ENCODE measurements at places on chromosomes 12 and 14.

DNA sequence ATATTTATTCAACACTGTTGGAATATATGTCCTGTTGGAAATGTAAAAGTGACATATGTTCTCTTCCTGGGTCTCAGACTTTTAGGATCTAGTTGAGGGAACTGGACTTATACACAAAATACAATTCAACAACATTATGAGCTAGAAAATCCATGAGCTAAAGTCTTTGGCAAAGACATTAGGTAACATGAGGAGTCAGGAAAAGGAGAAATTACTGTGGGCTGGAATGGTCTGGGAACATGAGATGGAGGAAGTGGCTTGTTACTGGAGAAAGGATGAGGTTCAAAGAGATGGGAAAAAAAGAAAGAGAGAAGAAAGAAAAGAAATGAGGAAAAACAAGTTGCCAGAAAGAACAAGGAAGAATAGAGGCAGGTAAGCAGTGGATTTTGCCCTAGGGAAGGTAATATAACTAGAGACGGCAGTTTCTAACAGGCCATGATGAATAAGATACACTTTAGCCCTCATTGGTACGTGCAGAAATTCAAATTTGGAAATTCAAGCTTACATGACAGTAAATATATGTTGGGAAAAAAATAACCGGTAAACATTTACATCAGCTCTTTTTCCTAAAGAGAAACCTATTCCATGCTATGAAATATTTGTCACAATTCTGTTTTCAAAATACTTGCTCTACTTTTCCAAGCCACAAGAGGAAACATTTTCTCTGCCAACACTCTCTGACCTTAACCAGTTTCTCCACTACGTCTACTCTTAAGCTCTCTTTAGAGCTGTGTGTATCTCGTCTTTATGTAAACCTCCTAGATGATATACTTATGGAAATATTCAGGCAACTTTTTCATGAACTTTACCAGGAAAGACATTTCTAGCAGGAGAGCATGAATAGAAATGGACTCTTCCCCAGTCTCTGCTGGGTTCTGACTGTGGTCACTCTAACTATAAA is 268.8 kb upstream of the BTG1 start:
- DNase-seq: no peak

DNA sequence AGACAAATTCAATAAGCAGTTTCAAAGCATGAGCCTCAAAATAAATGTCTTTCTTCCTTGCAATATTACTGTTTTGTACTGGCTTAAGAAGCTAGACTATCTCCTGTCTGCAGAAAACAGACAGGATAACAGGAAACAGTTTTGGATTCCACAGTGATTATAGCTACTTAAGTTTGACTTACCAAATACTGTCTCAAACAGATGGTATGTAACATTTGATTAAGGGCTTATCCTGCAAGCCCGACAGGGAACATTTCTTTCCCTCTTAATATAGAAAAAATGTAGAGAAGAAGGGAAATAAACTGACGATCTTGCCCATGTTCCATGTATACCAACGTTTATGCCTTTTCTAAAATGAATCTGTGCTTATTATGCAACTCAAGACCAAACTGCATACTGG is 179.9 kb upstream of the EEA1 start:
- DNase-seq: no peak

GRCh38 chr12:119412811-119413794 is 78.6 kb downstream of the CCDC60 start:
- no peak for DNase-seq

- no peak for DNase-seq
These were observed 42.2 kb downstream of the ZCRB1 start for GRCh38 chr12:42283739-42284138.

DNA sequence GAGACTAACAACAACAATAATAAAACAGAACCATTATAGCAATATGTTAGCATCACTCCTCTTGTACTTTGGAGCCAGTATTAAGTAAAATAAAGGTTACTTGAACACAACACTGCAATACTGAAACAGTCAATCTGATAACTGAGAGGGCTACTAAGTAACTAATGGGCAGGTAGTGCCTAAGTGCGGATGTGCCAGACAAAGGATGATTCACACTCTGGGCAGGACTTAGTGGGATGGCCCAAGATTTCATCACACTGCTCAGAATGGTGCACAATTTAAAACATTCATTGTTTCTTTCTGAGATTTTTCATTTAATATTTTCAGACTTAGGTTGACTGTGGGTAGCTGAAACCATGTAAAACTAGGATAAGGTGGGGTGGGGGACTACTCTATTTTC is 131.9 kb upstream of the CAND1 start:
- DNase-seq: no peak

- DNase-seq: no peak
These were observed 46.3 kb downstream of the KCNA1 start for GRCh38 chr12:4956054-4956453.

- no peak for DNase-seq
These were observed 2.4 kb downstream of the DHH start for GRCh38 chr12:49092086-49092815.

GRCh38 chr12:40144023-40144422 is 38.1 kb upstream of the SLC2A13 start:
- DNase-seq: no peak

- DNase-seq: no peak
These were observed 10.3 kb downstream of the FBRSL1 start for GRCh38 chr12:132500142-132500855.

- DNase-seq: no peak
These were observed 532 bp downstream of the FKBP11 start for GRCh38 chr12:48924617-48925303.

DNA sequence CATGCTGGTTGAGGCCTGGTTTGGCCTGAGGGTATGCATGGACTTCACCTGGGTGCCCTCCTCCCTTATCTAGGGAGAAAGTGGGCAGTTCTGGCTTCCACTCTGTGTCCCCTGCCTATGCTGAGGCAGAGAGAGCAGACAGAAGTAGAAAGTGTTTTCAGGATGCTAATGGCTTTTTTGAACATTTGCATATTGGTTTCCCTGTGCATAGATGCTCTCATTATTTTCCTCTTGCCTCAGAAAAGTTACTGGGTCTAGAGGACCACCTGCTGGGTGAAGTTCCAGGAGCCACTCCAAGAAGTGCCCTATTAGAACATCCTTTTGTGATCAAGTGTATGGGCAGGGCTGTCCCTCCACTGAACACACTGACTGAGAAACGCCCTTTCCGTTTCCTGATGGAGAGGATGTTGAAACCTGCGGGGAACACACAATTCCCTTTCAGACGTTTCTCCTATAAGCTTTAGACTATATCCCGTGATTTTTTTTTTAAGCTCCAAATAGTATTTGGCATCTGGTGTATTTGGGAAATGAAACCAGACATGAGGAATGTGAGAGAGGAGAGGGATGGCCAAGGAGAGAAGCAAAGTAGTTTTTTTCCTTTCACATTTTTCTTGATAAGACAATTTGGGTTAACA is 66.6 kb downstream of the DAAM1 start:
- DNase-seq: no peak

DNA sequence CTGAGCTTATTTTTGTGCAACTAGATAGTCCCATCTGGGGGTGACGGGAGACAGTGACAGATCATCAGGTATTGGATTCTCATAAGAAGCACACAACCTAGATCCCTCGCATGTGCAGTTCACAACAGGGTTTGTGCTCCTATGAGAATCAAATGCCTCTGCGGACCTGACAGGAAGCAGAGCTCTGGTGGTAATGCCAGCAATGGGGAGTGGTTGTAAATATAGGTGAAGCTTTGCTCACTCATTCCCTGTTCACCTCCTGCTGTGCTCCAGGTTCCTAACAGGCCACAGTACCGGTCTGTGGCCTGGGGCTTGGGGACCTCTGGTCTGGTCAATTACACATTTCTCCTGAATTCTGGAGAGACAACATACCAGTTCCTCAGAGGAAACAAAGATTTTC is 39.0 kb downstream of the GABARAPL1 start:
- no peak for DNase-seq

GRCh38 chr14:63375769-63376168 is 57.0 kb upstream of the GPHB5 start:
- DNase-seq: no peak

GRCh38 chr12:105986779-105987684 is 151.7 kb downstream of the NUAK1 start:
- no peak for DNase-seq

DNA sequence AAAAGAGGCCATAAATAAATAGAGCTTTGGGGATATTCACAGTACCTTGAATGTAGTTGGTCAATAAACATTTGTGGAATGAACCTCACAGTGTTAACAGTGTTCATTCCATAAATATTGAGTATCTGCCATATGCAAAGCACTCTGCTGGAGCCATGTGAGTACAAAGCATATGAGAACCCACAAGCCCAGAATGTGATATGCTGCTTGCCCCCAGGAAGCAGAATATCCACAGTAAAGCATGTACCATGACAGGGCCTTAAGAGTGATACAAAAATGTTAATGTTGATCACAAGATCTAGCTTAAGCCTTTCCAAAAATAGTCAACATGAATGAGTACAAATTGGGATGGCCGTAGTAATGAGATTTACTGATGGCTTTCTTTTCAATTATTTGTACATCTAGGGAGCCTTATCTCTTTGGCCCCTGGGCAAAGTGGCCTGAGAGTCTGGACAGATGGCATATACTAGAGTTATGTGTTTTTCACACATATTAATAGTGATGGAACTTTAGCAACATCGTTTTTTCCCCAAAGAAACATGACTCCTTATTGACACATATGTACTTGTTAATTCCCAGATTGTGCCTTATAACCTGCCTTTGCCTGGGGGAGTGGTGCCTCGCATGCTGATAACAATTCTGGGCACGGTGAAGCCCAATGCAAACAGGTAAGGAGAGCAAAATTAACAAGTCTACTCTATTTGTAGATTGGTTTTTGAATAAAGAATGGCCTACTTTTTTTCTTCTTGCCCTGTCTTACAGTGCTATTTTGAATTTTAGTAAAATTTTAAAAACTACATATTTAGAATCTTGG is 10.9 kb downstream of the LGALS3 start:
- DNase-seq: no peak

- DNase-seq: no peak
These were observed 618 bp upstream of the ANKRD52 start for GRCh38 chr12:56258820-56259183.

DNA sequence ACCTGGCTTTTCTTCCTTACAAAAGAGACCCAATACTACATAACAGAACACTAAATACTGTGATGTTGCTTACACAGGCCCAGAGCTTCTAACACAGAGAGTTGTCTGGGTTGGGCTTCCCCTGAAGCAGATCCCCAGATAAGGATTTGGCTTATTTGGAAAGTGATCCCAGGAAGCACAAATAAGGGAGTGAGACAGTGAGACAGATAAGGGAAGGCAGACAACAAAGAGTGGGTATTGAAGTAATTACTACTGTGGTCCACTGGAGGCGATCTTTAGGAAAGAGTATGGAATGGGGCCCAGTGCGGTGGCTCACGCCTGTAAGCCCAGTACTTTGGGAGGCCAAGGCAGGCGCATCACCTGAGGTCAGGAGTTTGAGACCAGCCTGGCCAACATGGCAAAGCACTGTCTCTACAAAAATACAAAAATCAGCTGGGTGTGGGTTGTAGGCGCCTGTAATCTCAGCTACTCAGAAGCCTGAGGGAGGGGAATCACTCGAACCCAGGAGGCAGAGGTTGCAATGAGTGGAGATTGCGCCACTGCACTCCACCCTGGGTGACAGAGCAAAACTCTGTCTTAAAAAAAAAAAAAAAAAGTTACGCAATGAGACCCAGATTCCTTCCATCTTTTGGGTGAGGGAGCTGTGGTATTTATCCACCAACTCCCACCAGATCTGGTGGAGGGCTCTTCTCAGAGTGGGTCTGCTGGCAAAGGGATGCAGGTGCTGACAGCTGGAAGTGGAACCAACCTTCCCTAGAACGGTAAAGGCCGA is 10.2 kb upstream of the C12orf43 start:
- no peak for DNase-seq

GRCh38 chr14:71856199-71856919 is 75.9 kb upstream of the RGS6 start:
- DNase-seq: no peak

- no peak for DNase-seq
These were observed 89.3 kb downstream of the NTN4 start for GRCh38 chr12:95701275-95701674.

DNA sequence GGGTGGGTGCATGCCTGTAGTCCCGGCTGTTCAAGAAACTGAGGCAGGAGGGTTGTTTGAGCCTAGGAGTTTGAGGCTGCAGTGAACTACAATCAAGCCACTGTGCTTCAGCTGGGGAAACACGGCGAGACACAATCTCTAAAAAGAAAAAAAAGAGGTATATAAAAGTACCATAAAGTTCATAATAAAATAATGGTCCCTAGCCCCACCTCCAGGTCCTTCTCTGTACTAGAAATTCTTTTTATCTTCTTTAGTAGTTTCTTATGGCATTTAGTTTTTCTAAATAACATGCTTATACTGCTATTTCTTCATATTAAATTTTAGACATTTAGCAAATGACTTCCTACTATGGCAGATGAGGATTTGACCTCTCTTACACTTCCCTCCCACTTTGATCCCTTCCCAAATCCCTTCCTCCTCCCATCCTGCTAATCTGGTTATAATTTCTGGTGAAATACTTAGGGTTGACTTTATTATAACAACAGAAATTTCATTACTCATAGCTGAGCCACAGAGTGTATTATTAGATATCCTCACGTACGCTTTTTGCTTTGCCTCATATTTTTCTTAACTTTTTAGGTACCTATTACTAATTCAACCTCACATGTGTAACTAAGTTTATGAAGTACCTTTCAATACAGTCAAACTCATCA is 94.7 kb downstream of the SLC41A2 start:
- no peak for DNase-seq

- DNase-seq: no peak
These were observed 965.3 kb downstream of the AACS start for GRCh38 chr12:126030573-126030972.

GRCh38 chr14:95432144-95433093 is 84.0 kb downstream of the SYNE3 start:
- no peak for DNase-seq

DNA sequence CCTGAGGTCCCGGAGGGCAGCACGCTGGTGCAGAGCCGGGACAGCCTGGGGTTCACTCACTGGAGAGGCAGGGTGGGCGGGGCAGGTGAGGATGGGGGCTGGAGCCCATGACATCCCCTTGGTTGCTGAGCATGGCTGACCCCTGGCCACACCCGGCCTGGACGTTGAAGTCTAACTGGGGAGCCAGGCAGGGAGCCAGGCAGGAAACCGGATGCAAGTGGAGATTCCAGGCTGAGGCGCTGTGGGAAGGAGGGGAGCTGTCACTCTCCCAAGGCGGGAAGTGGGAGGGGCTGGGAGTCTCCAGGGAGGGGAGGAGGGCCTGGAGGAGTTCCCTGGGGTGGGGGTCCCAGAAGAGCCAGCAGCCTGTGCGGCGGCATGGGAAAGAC is 7.7 kb upstream of the INF2 start:
- DNase-seq: peak; percentile 96
